ENCODE measurements at places on chromosomes 7 and 10.

DNA sequence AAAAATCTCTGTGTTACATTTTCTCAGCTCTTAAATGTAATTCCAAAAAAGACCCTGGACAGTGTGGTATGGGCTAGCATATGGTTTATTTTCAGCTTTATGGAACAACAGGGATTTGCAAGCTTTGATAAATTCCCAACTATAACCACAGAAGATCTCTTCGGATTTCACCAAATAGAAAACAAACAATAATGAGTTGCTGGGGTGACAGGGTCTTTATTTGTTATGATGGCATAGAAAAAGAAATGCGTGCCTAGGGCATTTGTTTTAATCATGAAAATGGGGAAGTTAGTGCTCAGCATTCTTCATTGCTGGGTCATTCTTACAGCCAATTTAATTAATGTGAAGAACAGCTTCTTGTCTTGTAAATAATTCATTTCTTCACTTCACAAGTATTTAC lies 139.0 kb downstream of the LRRN3 start:
- no peak for DNase-seq

GRCh38 chr10:46327685-46328084 lies 40.9 kb downstream of the ANTXRL start:
- no peak for DNase-seq

GRCh38 chr10:63614371-63614891 lies 93.2 kb downstream of the REEP3 start:
- peak; percentile 56 for DNase-seq

- no peak for DNase-seq
Observed at GRCh38 chr10:70780370-70780760, 4.8 kb downstream of the TBATA start.

DNA sequence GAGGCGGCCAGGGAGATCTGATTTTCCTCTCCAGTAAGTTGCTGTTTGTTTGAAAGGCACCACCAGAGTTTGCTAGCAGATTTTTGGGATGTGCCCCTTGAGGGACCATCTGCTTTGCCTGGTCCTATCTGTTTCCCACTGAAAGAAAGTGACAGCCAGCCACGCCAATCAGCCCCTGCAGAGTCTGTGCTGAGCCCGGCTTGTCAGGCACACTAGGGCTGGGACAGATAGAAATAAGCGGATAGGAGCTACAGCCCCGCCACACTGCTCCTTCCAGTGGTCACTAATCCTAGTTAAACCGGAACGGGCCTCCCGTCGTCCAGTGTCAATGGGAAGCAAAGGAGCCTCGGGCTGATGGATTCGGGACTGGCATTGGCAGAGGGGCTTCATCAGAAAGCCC lies 161.9 kb upstream of the PRR15 start:
- no peak for DNase-seq

- DNase-seq = no peak
Observed at GRCh38 chr10:121426307-121426706, 171.9 kb downstream of the FGFR2 start.

DNA sequence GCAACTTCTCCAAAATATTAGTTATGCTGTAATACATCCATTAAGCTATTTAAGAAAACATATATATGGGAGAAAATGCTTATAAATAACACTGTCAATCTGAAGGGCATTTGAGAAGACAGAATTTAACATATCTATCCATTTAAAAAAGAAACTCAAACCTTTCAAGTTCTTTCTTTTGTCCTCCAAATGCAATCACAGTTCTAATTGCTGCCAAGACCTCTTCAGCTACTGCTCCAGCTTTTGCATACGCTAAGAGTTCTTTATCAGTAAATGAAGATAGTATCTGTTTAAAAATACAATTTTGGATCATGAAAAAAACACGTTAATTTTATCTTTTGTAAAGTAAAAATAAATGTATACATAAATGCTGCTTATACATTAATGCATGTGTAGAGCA lies 39.6 kb downstream of the ABCB1 start:
- DNase-seq = no peak

GRCh38 chr7:57403601-57404342 lies 46.2 kb upstream of the ZNF716 start:
- no peak for DNase-seq

DNA sequence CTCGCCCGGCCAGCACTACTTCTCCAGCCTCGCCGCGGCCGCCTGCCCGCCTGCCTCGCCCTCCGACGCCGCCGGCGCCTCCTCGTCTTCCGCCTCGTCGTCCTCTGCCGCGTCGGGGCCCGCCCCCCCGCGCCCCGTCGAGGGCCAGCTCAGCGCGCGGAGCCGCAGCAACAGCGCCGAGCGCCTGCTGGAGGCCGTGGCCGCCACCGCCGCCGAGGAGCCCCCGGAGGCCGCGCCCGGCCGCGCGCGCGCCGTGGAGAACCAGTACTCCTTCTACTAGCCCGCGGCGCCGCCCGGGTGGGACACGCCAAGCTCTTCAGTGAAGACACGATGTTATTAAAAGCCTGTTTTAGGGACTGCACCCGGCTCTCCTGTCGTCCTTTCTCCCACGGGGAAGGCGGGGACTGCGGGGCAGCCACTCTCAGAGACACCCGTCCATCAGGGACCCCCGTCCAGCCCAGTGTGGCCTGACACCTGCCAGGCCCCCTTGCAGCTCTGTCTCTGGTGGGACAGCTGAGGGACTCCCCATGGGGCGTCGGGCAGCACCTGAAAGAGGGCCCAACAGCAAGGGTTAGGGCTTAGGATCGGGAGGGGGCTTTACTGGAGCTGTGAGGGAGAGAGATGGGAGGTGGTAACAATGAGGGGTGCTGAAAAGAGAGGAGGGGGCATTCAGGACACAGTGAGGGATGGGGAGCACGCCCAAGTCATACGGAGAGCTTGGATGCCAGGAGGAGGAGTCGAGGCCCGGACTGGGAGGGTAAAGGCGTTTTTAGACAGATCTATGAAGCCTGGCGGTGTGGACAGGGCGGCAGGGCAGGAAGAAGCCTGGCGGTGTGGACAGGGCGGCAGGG lies 34.7 kb downstream of the SPDYE6 start:
- no peak for DNase-seq

GRCh38 chr7:99257675-99258074 lies 15.0 kb upstream of the MYH16 start:
- DNase-seq = no peak

DNA sequence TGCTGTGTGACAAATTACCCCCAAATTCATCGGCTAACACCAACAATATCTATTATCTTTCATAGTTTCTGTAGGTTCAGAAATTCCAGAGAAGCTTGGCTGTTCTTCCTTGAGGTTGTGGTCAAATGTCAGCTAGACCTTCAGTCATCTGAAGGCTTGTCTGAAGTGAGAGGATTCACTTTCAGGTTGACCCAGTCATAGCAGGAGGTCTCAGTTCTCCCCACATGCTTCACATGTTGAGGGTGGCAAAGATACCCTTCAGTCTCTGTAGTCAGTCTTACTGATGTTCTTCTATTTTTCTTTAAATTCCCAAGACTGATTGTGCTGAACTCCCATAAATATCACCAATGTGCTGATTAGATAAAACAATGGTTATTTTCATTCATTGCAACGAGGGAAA lies 1692.0 kb downstream of the REEP3 start:
- no peak for DNase-seq

- no peak for DNase-seq
Observed at GRCh38 chr7:46461334-46461777, 540.3 kb upstream of the IGFBP3 start.

DNA sequence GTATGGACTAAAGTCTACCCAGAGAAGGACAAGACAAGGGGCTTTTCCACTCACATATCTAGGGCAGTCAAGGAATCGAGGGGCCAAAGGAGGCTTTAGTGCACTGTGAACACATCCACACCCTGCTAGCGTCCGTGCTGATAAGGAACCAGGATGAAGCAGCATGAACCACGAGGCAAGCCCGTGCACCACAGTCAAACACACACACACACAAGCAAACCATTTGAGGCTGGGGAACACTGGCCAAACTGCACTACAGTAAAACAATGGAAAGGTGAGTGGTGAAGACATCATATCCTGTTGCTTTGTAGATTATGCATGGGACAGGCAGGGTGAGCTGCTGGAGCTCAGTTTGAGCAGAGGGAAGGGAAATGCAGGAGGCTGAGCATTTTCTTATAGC lies 177.4 kb upstream of the CDCA7L start:
- DNase-seq = no peak

- no peak for DNase-seq
Observed at GRCh38 chr7:43198599-43199090, 86.2 kb downstream of the HECW1 start.

GRCh38 chr7:128679920-128680319 lies 7.8 kb downstream of the GARIN1A start:
- no peak for DNase-seq

- DNase-seq = no peak
Observed at GRCh38 chr10:128971374-128972035, 495.5 kb upstream of the MGMT start.

- no peak for DNase-seq
Observed at GRCh38 chr7:49866910-49867309, 93.5 kb downstream of the VWC2 start.

DNA sequence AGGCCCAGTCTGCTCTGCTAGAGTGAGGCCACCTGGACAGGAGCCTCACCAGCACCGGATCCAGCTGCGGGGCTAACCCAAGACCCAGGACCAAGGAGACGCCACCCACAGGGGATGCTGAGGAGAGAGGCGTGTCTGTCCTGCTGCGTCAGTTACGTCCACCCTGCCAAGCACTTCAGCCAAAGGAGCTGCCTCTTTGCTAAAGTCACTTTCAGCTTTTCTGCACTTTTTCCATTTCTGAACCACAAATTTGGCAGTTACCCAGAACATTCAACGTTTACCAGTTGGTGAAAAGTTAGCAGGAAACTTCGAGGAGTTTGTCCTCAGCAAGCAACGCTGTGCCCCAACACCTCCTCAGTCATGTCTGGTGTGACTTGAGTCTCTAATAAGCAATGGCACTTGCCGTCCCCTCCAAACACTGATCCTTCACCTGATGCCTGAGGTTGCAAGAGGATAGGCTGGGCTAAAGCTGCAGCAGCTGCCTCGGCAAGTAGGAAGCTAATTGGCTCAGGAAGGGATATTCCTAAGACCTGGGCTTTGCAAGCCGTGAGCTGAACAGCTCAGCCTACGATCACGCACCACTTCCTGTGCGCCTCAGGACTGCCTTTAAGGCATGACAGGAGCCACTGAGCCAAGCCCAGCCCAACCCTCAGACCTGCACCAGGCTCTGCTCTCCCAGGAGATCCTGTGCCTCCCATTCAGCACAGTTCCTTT lies 40.1 kb downstream of the KCNH2 start:
- peak; percentile 12 for DNase-seq

GRCh38 chr7:95847061-95847460 lies 74.7 kb downstream of the DYNC1I1 start:
- no peak for DNase-seq

GRCh38 chr10:124957404-124957947 lies 15.6 kb downstream of the ZRANB1 start:
- no peak for DNase-seq
